ENCODE measurements at places on chromosomes 6 and 20. TPM values are rescaled to one million over a fixed set of nuclear protein-coding genes. Genes with fewer than 3 reads are reported as not detected.

The BMP5 gene
- not detected for total RNA-seq

The HLA-DQB2 gene
- total RNA-seq: not detected

The KIF3B gene
- total RNA-seq: 30.1 TPM

The CCN6 gene
- not detected for total RNA-seq

The L3MBTL1 gene
- total RNA-seq: 1.5 TPM

The WFDC10B gene
- not detected for total RNA-seq

The BPIFB2 gene
- total RNA-seq: not detected

The KIAA1755 gene
- total RNA-seq: 0.13 TPM

The ADNP gene
- total RNA-seq: 44.7 TPM

The SLC25A27 gene
- 0.98 TPM for total RNA-seq

The CCR6 gene
- total RNA-seq: 0.14 TPM

The PHACTR1 gene
- 0.06 TPM for total RNA-seq

The NOX3 gene
- not detected for total RNA-seq

The TBXT gene
- not detected for total RNA-seq

The MTFR2 gene
- 11.9 TPM for total RNA-seq

The BACH2 gene
- total RNA-seq: 0.69 TPM

The PBOV1 gene
- not detected for total RNA-seq

The MAFB gene
- total RNA-seq: 0.07 TPM

The GTSF1L gene
- total RNA-seq: not detected

The SRMS gene
- 0.18 TPM for total RNA-seq

The ZNF133 gene
- 11.8 TPM for total RNA-seq

The LPIN3 gene
- total RNA-seq: 11.0 TPM

The MYT1 gene
- total RNA-seq: 0.08 TPM

The NFKBIL1 gene
- total RNA-seq: 10.4 TPM

The AVP gene
- not detected for total RNA-seq

The PDYN gene
- total RNA-seq: not detected

The DSE gene
- total RNA-seq: 13.7 TPM

The CPXM1 gene
- not detected for total RNA-seq

The PNLDC1 gene
- not detected for total RNA-seq

The DLL1 gene
- 0.21 TPM for total RNA-seq

The NKAPL gene
- not detected for total RNA-seq
